ENCODE measurements at places on chromosomes 4 and X. TPM values are rescaled to one million over a fixed set of nuclear protein-coding genes. Genes with fewer than 3 reads are reported as not detected.

EREG gene
- total RNA-seq = 2.3 TPM

SERPINA7 gene
- total RNA-seq = not detected

SMR3B gene
- total RNA-seq = not detected

FAAH2 gene
- total RNA-seq = 4.7 TPM

HPSE gene
- total RNA-seq = 14.0 TPM

GABRG1 gene
- total RNA-seq = 0.03 TPM

STOX2 gene
- 10.9 TPM for total RNA-seq

PNMA6A gene
- total RNA-seq = 2.6 TPM

GAGE12H gene
- not detected for total RNA-seq

FABP2 gene
- total RNA-seq = 48.6 TPM

FAM241A gene
- 1.8 TPM for total RNA-seq

TMEM131L gene
- 9.8 TPM for total RNA-seq

UGT2B15 gene
- 203 TPM for total RNA-seq

GRSF1 gene
- 70.6 TPM for total RNA-seq

JAKMIP1 gene
- not detected for total RNA-seq

DCAF12L2 gene
- not detected for total RNA-seq

SSX2B gene
- total RNA-seq = not detected

CENPVL3 gene
- not detected for total RNA-seq

MAGEA2B gene
- total RNA-seq = not detected

SORBS2 gene
- total RNA-seq = 53.7 TPM

IL3RA gene
- 6.3 TPM for total RNA-seq

KLHL13 gene
- 5.1 TPM for total RNA-seq

ETDB gene
- total RNA-seq = not detected

MAGEB2 gene
- not detected for total RNA-seq

RNF150 gene
- 88.8 TPM for total RNA-seq

HS6ST2 gene
- total RNA-seq = 0.38 TPM

POU3F4 gene
- total RNA-seq = 0.14 TPM

CXCL1 gene
- 3.2 TPM for total RNA-seq

CXCL13 gene
- 0.58 TPM for total RNA-seq

C4orf51 gene
- not detected for total RNA-seq

RHOXF2 gene
- not detected for total RNA-seq

CDS1 gene
- 18.9 TPM for total RNA-seq

TRO gene
- 7.2 TPM for total RNA-seq

RAB41 gene
- total RNA-seq = not detected

BEND2 gene
- not detected for total RNA-seq

CT45A10 gene
- total RNA-seq = not detected

TMPRSS11B gene
- total RNA-seq = not detected

DNAAF6 gene
- total RNA-seq = not detected

PCDH11X gene
- total RNA-seq = 0.17 TPM

KIAA1210 gene
- not detected for total RNA-seq

SYNPO2 gene
- total RNA-seq = 18.9 TPM

NONO gene
- total RNA-seq = 197 TPM

GUCY1B1 gene
- 6.2 TPM for total RNA-seq

XAGE1A gene
- not detected for total RNA-seq

FAM9A gene
- not detected for total RNA-seq

KDR gene
- 2.4 TPM for total RNA-seq

USP17L10 gene
- not detected for total RNA-seq

CXCL5 gene
- not detected for total RNA-seq

SPATA4 gene
- total RNA-seq = not detected

CLDN34 gene
- not detected for total RNA-seq

STATH gene
- not detected for total RNA-seq

FAM149A gene
- total RNA-seq = 16.3 TPM

GYPE gene
- 0.66 TPM for total RNA-seq
